ENCODE measurements at places on chromosomes 2 and 18. TPM values are rescaled to one million over a fixed set of nuclear protein-coding genes. Genes with fewer than 3 reads are reported as not detected.

The RNF144A gene
- total RNA-seq = 26.9 TPM

The ZNF519 gene
- 4.9 TPM for total RNA-seq

The C2orf81 gene
- not detected for total RNA-seq

The TEX44 gene
- total RNA-seq = not detected

DNA sequence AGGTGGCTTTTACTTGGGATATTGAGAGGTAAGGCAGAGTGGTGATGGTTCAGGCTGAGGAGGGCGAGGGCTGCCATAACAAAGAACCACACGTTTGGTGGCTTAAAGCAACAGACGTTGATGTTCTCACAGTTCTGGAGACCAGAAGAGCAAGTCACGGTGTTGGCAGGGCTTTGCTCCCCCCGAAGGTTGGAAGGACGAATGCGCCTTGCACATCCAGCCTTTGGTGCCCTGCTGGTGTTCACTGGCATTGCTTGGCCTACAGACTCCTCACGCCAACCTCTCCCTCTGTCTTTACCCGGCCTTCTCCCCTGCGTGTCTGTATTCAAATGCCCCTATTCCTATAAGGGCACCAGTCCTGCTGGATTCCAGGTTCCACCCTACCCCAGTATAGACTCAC lies 125.4 kb downstream of the TPO start:
- H3K4me3 ChIP-seq = no peak overlapping the region
- no peaks in the 10 kb centered on the region for H3K27me3 ChIP-seq
- H3K4me1 ChIP-seq = no peaks in the 10 kb centered on the region
- H3K36me3 ChIP-seq = no peaks in the 10 kb centered on the region
- DNase-seq = no peak

DNA sequence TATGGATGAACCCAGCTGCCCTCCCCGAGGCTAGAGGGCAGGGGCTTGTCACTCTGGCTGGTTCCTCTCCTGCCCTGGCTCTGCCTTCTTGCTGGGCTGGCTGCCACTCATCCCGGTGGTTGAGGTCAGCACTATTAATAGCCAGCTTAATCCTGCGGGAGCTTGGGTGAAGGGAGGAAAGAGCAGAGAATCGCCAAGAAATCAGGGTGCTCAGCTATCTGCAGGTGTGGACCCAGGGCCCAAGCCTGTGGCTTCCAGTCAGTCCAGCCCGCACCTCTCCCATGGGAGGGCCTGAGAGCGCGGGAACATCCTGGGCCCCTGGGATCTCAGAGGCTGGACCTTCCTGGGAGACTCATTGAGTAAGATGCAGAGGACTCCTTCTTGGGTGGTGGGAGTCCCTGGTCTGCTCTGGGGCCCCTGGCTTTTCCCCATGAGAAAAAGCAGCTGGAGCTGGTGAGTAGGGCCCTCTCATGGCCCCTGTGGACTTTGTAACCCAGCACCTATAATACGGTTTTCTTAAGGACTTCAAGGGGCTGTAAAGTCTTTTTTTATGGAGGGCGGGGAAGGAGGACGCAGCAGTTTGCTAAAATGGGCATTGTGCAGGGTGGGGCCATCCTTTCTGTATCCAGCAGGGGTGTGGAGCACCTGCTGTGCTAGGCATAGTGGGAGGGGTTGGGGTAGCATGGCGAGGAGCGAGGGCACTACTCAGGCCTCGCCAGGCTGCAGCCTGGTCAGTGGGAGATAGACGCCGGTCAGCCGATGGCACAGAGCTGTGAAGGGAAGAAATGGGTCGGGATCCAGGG lies 27.4 kb upstream of the CNNM3 start:
- peak; percentile 87 for DNase-seq
- H3K27me3 ChIP-seq = no peaks in the 10 kb centered on the region
- no peaks in the 10 kb centered on the region for H3K36me3 ChIP-seq
- H3K27ac ChIP-seq = peak overlapping the region; percentile 88
- peaks cover 68% of the 10 kb centered on the region for H3K4me1 ChIP-seq
- H3K4me3 ChIP-seq = no peak overlapping the region

GRCh38 chr18:54386043-54386442 lies 28.3 kb downstream of the C18orf54 start:
- DNase-seq = no peak
- H3K36me3 ChIP-seq = no peaks in the 10 kb centered on the region
- no peaks in the 10 kb centered on the region for H3K27me3 ChIP-seq
- H3K4me3 ChIP-seq = no peak overlapping the region
- H3K27ac ChIP-seq = no peak overlapping the region

- H3K4me1 ChIP-seq = no peaks in the 10 kb centered on the region
- DNase-seq = no peak
- H3K4me3 ChIP-seq = no peak overlapping the region
Observed at GRCh38 chr2:30769891-30770462, 37.3 kb downstream of the CAPN13 start.
